Pancreas (tissue), 10 donors: ENCODE measurements at places on chromosomes 11 and 22. TPM values are rescaled to one million over a fixed set of nuclear protein-coding genes. Genes with fewer than 3 reads are reported as not detected.

DNA sequence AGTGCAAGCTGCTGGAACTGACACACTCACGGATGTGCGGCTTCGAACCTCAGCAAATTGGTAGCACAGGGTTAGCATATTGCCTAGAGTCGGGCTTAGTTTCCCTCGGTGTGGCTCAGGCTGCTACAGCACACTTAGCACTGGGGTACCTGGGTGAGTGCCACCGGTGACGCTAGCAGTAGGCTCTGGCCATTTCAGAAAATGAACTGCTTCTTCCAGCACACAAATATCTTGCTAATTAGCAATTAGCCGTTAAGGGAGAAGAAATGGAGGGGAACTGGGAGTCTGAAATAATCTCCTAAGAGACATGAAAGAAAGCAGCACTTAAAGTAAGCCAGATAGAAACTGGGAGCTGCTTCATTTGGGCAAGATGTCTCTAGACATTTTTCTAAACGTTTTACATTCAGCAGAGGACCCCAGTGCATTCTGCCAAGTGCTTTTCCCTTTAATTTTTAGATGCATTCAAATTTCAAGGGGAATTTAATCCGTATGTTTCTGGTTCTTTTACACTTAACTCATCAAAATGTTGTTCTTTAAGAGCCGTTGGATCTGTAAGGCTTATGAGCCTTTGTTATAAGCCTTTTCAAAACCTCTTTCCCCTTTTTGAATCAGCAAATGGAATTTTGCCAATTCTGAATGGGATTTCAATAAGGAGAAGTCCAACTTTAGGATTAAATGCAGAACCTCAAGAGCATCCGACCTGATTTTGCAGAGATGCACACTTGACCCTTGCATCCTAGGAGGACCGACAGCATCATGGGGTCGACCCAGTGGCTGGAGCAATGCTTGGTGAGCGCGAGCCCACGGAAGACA lies 708.1 kb downstream of the NTM start:
- DNase-seq = no peak
- H3K27ac ChIP-seq = no peak overlapping the region
- H3K27me3 ChIP-seq = no peaks in the 10 kb centered on the region
- no peaks in the 10 kb centered on the region for H3K36me3 ChIP-seq
- no peak overlapping the region for H3K4me3 ChIP-seq
- H3K4me1 ChIP-seq = no peaks in the 10 kb centered on the region

The IRAG1 gene
- 3.5 TPM for total RNA-seq

The OR2D2 gene
- not detected for total RNA-seq

The SLC29A2 gene
- total RNA-seq = 5.2 TPM

The TMEM135 gene
- total RNA-seq = 7.3 TPM

The TBX10 gene
- total RNA-seq = 0.37 TPM
